Effector memory CD4-positive, alpha-beta T cell (primary cell): ENCODE measurements at places on chromosomes 12 and 14.

GRCh38 chr12:117749431-117749830 is 219.4 kb downstream of the KSR2 start:
- H3K4me3 ChIP-seq = no peak overlapping the region
- no peak overlapping the region for H3K27ac ChIP-seq
- H3K4me1 ChIP-seq = no peaks in the 10 kb centered on the region

GRCh38 chr12:2783936-2784600 is 10.7 kb upstream of the FKBP4 start:
- peaks cover 5% of the 10 kb centered on the region for H3K4me1 ChIP-seq
- H3K4me3 ChIP-seq = peak overlapping the region; percentile 33
- peak; percentile 9 for DNase-seq
- no peaks in the 10 kb centered on the region for H3K36me3 ChIP-seq
- H3K27ac ChIP-seq = no peak overlapping the region
- no peaks in the 10 kb centered on the region for H3K27me3 ChIP-seq

DNA sequence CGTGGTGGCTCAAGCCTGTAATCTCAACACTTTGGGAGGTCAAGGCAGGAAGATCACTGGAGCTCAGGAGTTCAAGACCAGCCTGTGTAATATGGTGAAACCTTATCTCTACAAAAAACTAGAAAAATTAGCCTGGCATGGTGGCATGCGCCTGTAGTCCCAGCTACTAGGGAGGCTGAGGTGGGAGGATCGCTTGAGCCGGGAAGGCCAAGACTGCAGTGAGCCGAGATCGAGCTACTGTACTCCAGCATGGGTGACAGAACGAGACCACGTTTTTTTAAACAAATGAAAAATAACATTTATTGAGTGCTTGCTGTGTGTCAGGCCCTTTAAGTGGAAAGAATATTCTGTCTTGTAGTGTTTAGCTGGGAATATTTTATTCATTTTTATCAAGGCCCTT is 26.6 kb upstream of the CLMN start:
- DNase-seq = no peak
- no peaks in the 10 kb centered on the region for H3K27me3 ChIP-seq
- H3K4me3 ChIP-seq = no peak overlapping the region

DNA sequence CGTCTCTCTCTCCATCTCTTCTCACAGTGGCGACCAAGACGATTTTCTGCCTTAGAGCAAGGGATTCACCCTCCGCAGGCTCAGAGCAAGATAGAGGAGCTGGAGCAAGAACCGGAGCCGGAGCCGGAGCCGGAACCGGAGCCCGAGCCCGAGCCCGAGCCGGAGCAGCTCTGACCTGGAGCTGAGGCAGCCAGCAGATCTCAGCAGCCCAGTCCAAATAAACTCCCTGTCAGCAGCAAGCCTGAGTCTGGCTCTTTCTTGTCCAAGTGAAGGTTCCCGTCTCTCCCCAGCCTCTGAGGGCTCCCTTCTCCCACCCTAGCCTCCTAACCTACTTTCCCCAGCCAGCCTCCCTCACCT is 5.9 kb downstream of the LAG3 start:
- H3K4me1 ChIP-seq = peaks cover 29% of the 10 kb centered on the region
- peaks cover 16% of the 10 kb centered on the region for H3K27me3 ChIP-seq
- no peak overlapping the region for H3K27ac ChIP-seq
- no peaks in the 10 kb centered on the region for H3K36me3 ChIP-seq
- H3K4me3 ChIP-seq = peak overlapping the region; percentile 55
- no peak for DNase-seq

GRCh38 chr12:128133321-128134073 is 133.5 kb upstream of the TMEM132C start:
- H3K27ac ChIP-seq = no peak overlapping the region
- no peak for DNase-seq
- H3K4me3 ChIP-seq = no peak overlapping the region
- no peaks in the 10 kb centered on the region for H3K4me1 ChIP-seq
- no peaks in the 10 kb centered on the region for H3K36me3 ChIP-seq

- H3K4me3 ChIP-seq = no peak overlapping the region
- H3K36me3 ChIP-seq = no peaks in the 10 kb centered on the region
- H3K27me3 ChIP-seq = no peaks in the 10 kb centered on the region
- no peaks in the 10 kb centered on the region for H3K4me1 ChIP-seq
- DNase-seq = no peak
- no peak overlapping the region for H3K27ac ChIP-seq
Observed at GRCh38 chr14:24576771-24577170, 721 bp upstream of the CTSG start.

- H3K27me3 ChIP-seq = peaks cover 5% of the 10 kb centered on the region
- H3K4me1 ChIP-seq = no peaks in the 10 kb centered on the region
- no peak for DNase-seq
- no peaks in the 10 kb centered on the region for H3K36me3 ChIP-seq
- no peak overlapping the region for H3K27ac ChIP-seq
- H3K4me3 ChIP-seq = no peak overlapping the region
Observed at GRCh38 chr12:10021342-10021741, 9.1 kb upstream of the CLEC9A start.

DNA sequence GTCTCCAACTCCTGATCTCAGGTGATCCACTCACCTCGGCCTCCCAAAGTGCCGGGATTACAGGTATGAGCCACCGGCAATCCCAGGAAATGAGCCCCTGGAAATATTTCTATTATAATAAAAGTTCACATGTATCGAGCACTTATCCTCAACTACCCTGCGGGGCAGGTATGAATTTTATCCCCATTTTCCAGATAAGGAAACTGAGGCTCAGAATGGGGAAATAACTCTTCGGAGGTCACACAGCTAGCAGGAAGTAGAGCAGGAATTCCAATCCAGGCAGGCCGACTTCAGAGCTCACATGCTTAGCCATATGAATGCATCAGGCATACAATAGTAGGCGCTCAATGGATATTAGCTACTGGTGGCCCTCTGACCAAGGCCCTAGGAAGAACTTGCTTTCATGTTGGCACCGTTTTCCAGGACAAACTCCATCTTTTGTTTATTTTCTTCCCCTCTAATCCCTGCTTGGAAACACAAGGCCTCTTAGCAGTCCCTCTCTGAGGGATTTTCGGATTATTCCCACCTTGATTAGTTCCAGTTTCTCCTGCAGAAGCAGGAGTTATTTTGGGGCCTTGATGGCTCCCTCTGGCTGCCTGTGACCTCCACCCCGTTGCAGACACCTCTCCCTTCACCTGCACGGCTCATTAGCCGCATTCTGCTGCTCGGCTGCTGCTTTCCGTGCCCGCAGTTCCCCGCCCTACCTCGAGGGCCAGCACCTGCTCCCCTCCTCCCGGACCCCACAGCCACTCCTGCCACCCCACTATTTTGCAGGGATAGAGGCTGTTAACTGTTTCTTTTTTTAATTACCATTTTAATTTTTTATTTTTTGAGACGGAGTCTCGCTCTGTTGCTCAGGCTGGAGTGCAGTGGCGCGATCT is 18.7 kb upstream of the POP5 start:
- no peak overlapping the region for H3K27ac ChIP-seq
- H3K4me1 ChIP-seq = no peaks in the 10 kb centered on the region
- H3K36me3 ChIP-seq = no peaks in the 10 kb centered on the region

DNA sequence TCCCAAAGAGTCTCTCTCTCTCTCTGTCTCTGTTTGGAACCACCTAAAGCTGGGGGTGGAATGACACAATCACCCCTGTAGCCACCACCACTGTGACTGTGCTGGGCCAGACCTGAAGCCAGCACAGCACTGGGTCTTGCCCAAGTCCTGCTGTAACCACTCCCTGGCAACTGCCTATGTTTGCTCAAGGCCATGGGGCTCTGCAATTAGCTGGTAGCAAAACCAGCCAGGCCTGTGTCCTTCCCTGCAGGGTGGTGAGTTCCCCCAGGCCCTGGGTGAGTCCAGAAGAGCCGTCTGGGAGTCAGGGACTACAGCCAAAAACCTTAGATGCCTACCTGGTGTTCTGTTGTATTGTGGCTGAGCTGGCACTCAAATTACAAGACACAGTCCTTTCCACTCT is 50.8 kb downstream of the DGLUCY start:
- no peak overlapping the region for H3K4me3 ChIP-seq
- H3K27me3 ChIP-seq = no peaks in the 10 kb centered on the region
- H3K36me3 ChIP-seq = peaks cover 79% of the 10 kb centered on the region
- H3K4me1 ChIP-seq = no peaks in the 10 kb centered on the region
- DNase-seq = no peak

GRCh38 chr12:49061157-49061650 is 610 bp upstream of the KMT2D start:
- peak overlapping the region; percentile 98 for H3K4me3 ChIP-seq
- H3K27ac ChIP-seq = peak overlapping the region; percentile 94
- H3K4me1 ChIP-seq = peaks cover 35% of the 10 kb centered on the region
- H3K27me3 ChIP-seq = no peaks in the 10 kb centered on the region
- H3K36me3 ChIP-seq = peaks cover under 1% of the 10 kb centered on the region

DNA sequence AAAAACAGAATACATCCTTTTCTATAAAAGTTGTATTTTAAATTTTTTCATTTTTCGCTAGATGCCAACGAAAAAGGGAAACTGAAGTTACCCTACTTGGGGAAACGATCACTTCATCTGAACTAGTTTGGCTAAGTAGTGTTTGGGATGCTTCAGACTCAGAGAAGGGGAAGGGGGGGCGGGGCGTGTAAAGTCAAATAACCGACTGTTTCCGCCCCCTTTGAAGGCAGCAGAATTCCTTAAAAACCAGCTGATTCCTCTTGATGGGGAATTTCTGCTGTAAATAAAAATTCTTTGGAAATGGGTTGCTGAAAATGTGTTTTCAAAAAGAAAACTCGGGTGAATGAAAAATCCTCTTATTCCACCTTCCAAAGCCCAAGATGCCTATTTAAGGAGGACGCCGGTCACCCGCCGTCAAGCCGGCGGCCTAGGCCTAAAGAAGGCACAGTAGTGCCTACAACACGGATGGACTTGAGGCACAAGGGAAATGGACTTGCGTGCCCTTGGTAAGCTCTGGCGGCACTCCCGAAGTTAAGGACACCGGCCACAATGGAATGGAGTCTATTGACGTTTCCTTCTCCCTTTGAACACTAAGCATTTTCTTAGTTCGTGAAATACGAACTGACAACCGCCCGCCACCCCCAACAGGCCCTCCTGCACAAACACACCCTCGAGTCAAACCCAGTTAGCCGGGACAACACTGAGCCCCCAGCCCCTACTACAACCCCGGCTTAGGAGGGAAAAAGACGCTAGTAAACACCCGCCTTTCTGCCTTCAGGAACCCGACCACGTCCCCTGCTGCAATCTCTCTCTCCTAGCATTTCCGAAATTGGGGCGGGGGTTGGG is 1.9 kb downstream of the ATXN2 start:
- peaks cover 5% of the 10 kb centered on the region for H3K4me1 ChIP-seq
- H3K27ac ChIP-seq = peak overlapping the region; percentile 79
- peak overlapping the region; percentile 81 for H3K4me3 ChIP-seq

DNA sequence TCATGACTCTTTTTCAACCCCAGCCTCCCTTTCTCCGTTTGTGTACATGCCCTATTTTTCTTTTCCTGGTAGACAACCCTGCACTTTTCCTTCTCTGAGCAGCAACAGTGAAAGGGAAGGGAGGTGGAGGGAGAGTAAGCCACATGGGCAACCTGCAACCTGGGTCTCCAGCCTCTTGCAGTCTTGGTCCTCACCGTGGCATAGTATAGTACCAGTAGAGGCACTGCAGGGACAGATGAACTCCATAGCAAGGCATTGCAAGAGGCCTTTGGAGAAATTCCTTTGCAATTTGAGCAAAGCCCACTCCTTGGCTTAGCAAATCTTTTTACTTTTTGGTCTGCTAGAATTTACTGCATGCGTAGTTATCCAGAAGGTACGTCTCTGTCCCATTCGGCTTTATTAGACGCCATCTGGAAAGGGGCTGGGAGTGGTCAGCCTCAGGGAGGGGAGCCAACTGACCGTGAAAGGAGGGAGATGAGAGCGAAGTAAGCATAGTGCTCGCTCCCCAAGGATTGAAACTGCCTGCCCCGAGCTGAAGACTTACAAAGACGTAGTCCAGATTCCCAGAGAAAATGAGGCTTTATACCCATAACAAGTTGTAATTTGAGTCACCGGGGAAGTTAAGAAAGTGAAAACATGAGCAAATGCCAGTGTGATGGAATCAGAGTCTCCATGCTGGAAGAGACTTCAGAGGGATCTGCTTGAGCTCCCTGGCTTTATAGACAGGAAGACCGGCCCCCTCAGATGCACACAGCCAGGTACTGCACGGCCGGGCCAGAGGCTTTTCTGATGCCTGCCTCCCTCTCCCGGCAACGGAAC is 332.0 kb downstream of the CACNA1C start:
- H3K4me1 ChIP-seq = no peaks in the 10 kb centered on the region
- H3K4me3 ChIP-seq = no peak overlapping the region
- no peak for DNase-seq
- H3K27ac ChIP-seq = no peak overlapping the region
- H3K27me3 ChIP-seq = no peaks in the 10 kb centered on the region
- no peaks in the 10 kb centered on the region for H3K36me3 ChIP-seq

GRCh38 chr14:74599321-74599761 is 12.7 kb downstream of the LTBP2 start:
- no peak overlapping the region for H3K27ac ChIP-seq
- H3K36me3 ChIP-seq = no peaks in the 10 kb centered on the region
- no peaks in the 10 kb centered on the region for H3K4me1 ChIP-seq
- no peak for DNase-seq
- no peak overlapping the region for H3K4me3 ChIP-seq

GRCh38 chr14:94052199-94052598 is 26.1 kb downstream of the OTUB2 start:
- H3K4me3 ChIP-seq = no peak overlapping the region
- no peak for DNase-seq
- H3K4me1 ChIP-seq = no peaks in the 10 kb centered on the region
- H3K27me3 ChIP-seq = no peaks in the 10 kb centered on the region

- H3K27me3 ChIP-seq = no peaks in the 10 kb centered on the region
- no peak for DNase-seq
- H3K4me3 ChIP-seq = no peak overlapping the region
- no peaks in the 10 kb centered on the region for H3K36me3 ChIP-seq
Observed at GRCh38 chr12:24078318-24078765, 128.9 kb upstream of the SOX5 start.
